ENCODE measurements at places on chromosomes 7 and 10.

GRCh38 chr10:112136486-112137153, 46.9 kb downstream of the GPAM start:
- DNase-seq: no peak

DNA sequence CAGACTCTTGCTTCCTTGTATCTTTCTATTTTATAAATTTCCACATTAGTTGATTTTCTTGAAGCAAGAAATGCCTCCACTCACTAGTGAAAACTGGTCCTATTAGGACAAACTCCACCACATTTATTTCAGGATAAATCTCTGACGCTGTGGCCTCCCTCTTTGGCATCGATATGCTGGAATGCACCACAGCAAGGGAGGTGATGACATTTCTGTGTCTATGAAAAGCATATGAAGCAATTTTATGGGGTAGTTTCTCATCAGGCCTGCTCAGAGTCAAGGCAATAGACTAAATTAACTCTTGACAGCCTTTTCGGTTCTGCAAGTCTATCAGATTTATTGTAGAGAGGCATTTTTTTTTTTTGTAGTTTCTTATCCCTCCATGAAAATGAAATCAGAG, 304.4 kb downstream of the ZEB1 start:
- DNase-seq: no peak

GRCh38 chr7:98321301-98321700, 39.8 kb downstream of the BRI3 start:
- no peak for DNase-seq

DNA sequence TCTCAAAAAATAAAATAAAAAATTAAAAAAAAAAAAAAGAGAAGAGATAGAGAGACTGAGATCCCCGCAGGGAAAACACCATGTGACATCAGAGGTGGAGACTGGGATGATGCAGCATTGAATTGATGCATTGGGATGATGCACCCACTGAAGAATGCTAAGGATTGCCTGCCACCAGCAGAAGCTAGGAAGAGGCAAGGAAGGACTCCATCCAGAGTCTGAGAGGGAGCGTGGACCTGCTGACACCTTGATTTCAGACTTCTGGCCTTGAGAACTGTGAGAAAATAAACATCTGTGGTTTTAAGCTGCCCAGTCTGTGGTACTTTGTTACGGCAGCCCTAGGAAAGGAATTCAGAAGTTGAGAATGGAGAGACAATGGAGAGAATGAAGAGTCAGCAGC, 89.8 kb upstream of the PRPS1L1 start:
- no peak for DNase-seq

DNA sequence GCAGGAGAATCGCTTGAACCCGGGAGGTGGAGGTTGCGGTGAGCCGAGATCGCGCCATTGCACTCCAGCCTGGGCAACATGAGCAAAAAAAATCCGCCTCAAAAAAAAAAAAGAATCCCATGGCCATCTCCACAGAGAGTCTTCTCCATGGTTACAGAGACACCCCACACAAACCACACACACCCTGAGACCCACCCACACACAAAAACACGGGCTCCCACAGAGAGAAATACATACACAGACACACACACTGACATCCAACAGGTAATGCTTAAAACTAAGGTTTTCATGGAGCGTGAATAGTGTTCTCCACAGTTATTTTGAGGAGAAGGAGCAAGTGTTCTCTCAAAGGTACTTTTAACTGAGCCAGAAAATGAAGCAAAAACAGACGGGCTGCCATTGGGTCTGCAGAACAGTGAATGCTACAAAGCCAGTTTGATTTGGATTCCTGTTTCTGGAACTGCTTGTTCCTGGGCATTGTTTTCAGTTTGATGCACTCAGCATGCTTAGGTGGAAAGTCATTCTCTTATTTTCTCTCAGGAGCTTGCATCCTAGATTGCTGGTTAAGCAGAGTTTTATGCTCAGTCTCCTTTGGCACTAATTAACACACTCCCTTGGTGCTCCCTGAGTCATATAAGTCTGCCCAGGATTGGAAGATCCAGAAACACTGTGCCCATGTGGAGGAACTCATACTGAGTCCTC, 15.4 kb downstream of the AHCYL2 start:
- no peak for DNase-seq

GRCh38 chr7:105209870-105210269, 178.9 kb downstream of the SRPK2 start:
- no peak for DNase-seq

GRCh38 chr7:68892236-68892635, 706.0 kb upstream of the AUTS2 start:
- DNase-seq: no peak

GRCh38 chr10:22856444-22857074, 71.3 kb upstream of the ARMC3 start:
- no peak for DNase-seq

- no peak for DNase-seq
These were observed 895 bp upstream of the NAPEPLD start for GRCh38 chr7:103149808-103150180.

DNA sequence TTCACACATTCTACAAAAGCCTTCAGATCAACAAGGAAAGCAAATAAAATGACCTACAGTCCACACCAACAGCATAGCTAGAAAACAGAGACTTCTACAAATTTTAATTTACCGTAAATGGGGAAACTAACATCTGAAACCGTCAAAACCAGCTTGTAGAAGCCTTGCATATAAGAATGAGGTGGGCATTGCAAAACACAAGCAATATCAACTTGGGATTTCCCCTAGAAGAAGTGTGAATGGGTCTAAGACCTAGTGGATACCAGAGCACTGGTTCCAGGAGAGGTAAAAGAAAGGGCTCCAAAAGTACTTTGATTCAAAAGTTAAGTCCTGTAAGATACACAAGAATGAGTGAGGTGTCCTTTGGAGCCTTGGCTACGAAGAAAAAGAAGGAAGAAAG, 18.7 kb downstream of the RTKN2 start:
- no peak for DNase-seq

GRCh38 chr7:22452142-22452959, 47.6 kb downstream of the STEAP1B start:
- DNase-seq: peak; percentile 77

GRCh38 chr7:5296611-5297226, 14.0 kb downstream of the SLC29A4 start:
- DNase-seq: peak; percentile 23

GRCh38 chr7:36978461-36978860, 254.2 kb upstream of the AOAH start:
- DNase-seq: no peak

GRCh38 chr7:21923658-21924057, 22.0 kb downstream of the CDCA7L start:
- no peak for DNase-seq

DNA sequence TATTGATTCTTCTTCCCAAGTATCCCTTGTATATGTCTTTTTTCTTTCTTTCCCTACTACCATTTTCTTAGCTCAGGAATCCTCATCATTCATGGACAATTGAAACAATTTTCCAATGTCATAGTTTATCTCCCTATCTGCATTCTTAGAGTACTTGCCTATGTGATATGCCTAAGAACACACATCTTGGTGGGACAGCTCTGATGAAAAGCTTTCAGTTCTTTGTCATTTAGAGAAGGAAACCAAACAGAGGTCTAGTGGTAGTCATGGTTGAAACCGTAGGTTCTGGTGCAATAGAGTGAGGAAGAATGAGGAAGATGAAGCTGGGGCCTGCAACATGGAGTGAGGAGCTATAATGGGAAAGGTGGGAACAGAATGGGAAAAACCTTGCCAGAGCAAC, 28.2 kb downstream of the TDRD1 start:
- DNase-seq: no peak

DNA sequence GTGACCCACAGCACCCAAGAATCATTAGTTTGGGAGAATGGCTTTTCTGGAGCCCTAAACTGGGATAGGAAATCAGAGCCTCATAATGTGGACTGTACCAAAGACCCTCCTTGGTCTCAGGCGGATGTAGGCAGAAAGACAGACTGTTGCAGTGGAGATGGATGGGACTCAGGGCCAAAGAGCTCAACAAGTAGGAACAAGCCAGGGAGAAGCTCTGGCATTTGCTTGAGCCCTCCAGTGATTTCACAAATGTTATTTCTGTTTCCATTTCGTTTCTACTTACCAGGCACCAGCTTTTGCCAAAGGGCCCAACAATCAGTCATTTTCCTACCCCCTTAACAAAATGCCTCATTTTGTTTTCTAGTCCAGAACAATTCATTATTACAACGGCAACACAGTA, 762.7 kb downstream of the KCNMA1 start:
- DNase-seq: no peak

DNA sequence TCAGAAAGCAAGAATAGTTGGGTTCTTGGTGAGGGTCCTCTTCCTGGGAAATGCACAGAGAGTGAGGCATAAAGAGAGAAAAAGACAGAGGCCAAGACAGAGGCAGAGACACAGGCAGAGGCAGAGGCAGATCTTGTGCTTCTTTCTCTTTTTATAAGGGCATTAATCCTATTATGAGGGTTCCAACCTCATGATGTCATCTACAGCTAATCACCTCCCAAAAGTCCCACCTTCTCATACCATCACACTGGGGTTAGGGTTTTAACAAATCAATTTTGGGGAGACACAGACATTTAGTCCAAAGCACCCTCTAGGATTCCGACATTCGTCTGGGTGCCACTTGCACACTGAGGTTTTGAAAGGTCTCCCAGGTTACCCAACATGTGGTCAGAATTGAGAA, 17.8 kb downstream of the KCNK18 start:
- DNase-seq: no peak

DNA sequence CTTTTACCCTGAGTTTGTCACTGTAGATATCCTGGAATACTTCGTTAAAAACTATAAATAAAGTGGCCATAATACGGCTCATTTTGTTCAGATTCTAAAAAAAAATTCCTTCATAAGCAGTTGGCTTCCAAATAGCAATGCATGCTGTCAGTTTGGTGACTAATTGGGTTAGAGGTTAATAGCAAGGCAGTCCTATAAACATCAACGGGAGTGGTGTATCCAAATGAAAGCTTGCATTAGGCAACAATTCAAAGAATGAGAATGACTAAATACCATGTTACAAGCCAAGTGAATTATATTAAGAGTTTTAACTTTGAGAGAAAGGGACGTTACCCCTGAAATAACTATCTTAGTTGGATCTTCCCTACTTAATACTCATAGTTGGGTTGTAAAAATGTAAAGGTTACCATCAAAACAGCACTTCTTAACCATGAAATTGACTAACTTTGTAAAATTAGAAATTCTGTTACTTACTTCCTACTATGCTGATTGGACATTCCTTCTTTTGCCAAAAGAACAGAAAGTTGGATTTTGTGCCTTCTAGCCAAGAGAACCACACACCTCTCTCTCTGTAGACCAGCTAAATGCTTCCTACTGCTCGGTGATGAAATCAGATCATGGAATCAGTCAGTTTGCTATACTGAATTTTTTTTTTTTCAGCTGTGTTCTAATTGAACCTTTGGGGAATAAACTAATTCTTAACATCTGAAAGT, 98.0 kb downstream of the KAT6B start:
- no peak for DNase-seq

DNA sequence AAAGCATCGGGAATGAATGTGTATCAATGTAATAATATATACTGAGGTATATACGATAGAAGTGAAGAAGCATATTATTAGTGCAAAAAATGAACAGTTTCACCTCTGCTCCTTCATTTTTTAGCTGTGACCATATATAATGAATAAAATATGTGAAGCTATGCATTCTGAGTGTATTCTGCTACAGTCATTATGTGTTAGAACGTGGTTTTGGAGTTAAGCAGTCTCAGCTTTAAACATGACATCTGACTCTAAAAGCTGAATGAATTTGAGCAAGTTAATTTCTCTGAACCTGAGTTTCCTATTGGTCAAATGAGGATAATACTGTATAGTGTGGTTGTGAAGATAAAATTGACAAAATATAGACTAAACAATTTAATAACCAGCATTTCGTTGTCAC, 358.1 kb downstream of the SUGCT start:
- no peak for DNase-seq

- no peak for DNase-seq
These were observed 8.2 kb upstream of the PODXL start for GRCh38 chr7:131564640-131565039.

DNA sequence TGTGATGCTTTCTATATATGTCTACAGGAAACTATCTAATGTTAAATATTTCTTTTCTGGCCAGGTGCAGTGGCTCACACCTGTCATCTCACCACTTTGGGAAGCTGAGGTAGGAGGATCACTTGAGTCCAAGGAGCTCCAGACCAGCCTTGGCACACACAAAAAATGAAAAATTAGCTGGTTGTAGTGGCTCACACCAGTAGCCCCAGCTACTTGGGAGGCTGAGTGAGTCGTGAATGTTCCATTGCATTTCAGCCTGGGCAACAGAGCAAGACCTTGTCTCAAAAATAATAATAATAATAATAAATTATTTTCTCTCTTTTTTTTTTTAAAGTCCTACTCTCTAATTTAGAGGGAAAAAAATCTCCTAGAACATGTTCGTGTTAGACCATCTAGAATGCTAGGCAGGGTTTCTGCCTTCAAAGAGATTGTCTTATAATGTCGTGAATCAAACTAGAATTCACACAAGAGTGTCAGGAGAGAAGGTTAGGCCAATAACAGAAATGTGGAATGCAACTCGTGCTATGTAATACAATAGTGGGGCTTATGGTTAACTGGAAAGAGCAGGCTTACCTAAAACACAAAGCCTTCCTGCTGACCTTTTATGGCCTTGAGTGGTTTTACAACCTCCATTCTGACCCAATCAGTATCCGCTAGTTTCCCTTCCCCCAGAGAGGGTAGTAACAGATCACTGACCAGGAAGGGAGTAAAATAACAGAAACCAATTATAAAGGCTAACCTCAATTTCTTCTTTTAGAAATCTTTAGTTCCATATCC, 46.3 kb downstream of the MYOF start:
- no peak for DNase-seq

GRCh38 chr10:35572583-35572982, 32.6 kb upstream of the GJD4 start:
- DNase-seq: no peak

- no peak for DNase-seq
These were observed 84.8 kb downstream of the FAM53B start for GRCh38 chr10:124659380-124659779.

- DNase-seq: no peak
These were observed 84.3 kb downstream of the CD36 start for GRCh38 chr7:80722616-80723195.

GRCh38 chr10:72756674-72757385, 64.9 kb downstream of the MCU start:
- no peak for DNase-seq

DNA sequence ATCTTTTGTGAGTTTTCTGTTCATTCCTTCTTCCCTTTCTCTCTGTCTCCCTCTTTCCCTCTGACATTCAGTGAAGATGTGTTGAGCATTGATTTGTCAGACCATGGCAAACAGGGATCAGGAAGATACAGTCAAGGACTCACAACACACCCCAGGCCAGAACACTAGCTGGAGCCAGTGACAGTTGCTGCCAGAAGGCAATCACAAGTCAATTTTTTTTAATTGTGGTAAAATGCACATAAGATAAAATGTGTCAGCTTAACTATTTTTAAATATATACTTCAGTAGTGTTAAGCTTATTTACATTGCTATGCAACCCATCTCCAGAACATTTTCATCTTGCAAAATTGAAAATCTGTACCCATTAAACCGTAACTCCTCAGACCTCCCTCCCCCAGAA, 62.6 kb downstream of the TEX36 start:
- no peak for DNase-seq
